ENCODE measurements at places on chromosomes 11 and 22. TPM values are rescaled to one million over a fixed set of nuclear protein-coding genes. Genes with fewer than 3 reads are reported as not detected.

Gene TSPAN18
- 39.1 TPM for total RNA-seq

Gene DYNC2H1
- 20.9 TPM for total RNA-seq

Gene ISX
- total RNA-seq = not detected

Gene ST14
- total RNA-seq = 1.4 TPM

Gene DNAJB7
- not detected for total RNA-seq

Gene PTGDR2
- not detected for total RNA-seq

Gene CCDC90B
- 67.5 TPM for total RNA-seq

Gene TMPRSS5
- total RNA-seq = 0.38 TPM

Gene TSGA10IP
- not detected for total RNA-seq

Gene CD3D
- total RNA-seq = 0.61 TPM

Gene OTOG
- total RNA-seq = not detected

Gene UCP3
- 2.0 TPM for total RNA-seq

Gene OR2D2
- not detected for total RNA-seq

Gene PHOX2A
- not detected for total RNA-seq

Gene TMEM191B
- 3.1 TPM for total RNA-seq

Gene SYTL2
- total RNA-seq = 36.9 TPM

Gene SMIM38
- total RNA-seq = not detected

Gene SCO2
- total RNA-seq = 1.8 TPM

Gene LIPT2
- total RNA-seq = 2.0 TPM

Gene OR10G8
- total RNA-seq = not detected

Gene OR52I1
- total RNA-seq = not detected

Gene P4HA3
- total RNA-seq = 3.3 TPM

Gene MMP12
- not detected for total RNA-seq

Gene ZNF214
- 0.93 TPM for total RNA-seq

Gene TRIM5
- 45.3 TPM for total RNA-seq

Gene NPTXR
- 5.4 TPM for total RNA-seq

Gene SMIM35
- not detected for total RNA-seq

Gene KCTD14
- total RNA-seq = 1.0 TPM

Gene CDKN1C
- total RNA-seq = 7.5 TPM

Gene GPHA2
- not detected for total RNA-seq

Gene MRGPRE
- total RNA-seq = not detected

Gene PRR33
- not detected for total RNA-seq

Gene SLC7A4
- 0.93 TPM for total RNA-seq

Gene GGTLC3
- total RNA-seq = not detected

Gene C11orf42
- total RNA-seq = not detected

Gene OVOL1
- total RNA-seq = 0.22 TPM

Gene PLAAT4
- total RNA-seq = 4.9 TPM

Gene PGA3
- total RNA-seq = 0.43 TPM

Gene KCNJ5
- total RNA-seq = 1.4 TPM

Gene TREH
- total RNA-seq = not detected

Gene ANGPTL5
- not detected for total RNA-seq

Gene GDPD4
- total RNA-seq = not detected

Gene FAT3
- total RNA-seq = 41.0 TPM

Gene CBLIF
- not detected for total RNA-seq

Gene ZPR1
- total RNA-seq = 65.1 TPM

Gene PANX3
- not detected for total RNA-seq

Gene TIMM8B
- 68.1 TPM for total RNA-seq

Gene AQP11
- 0.48 TPM for total RNA-seq

Gene MAPK1
- total RNA-seq = 138 TPM

Gene OR56A5
- not detected for total RNA-seq

Gene CCDC87
- 0.34 TPM for total RNA-seq

Gene LRRC32
- 43.7 TPM for total RNA-seq

Measured in astrocyte (in vitro differentiated cells and primary cell).